ENCODE measurements at places on chromosomes 16 and 17. TPM values are rescaled to one million over a fixed set of nuclear protein-coding genes. Genes with fewer than 3 reads are reported as not detected.

DNA sequence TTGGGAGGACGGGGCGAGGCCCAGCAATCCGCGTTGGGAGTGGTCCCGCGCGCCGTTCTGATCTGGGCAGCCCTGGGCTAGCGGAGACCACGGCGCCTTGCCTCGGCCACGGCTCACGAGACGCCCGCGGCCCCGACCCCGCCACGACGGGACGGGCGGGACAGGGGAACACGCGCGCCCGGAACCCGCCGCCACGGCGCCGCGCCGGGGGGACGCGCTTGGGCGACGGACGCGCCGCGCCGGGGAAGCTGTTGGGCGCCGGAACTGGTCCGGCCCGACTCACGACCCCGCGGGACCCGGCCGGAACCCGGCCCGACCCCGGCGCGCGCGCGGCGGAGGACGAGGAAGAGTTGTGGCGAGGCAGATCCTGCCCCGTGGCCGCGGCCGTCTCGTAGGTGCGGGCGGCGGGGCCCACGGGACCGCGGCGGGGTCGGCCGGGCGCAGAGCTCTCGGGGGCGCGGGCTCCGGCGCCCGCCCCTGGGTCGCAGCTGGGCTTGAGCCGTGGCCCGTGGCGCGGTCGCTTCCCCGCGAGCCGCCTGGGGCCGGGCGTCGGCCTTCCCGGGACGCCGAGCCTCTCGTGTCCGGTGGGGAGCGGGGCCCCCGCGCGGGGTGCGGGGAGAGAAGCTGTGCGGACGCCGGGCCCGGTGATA is at the start of gene ACSF3:
Gene ACSF3, plus strand, starts transcription at position 251 of the 650 bp plus-strand sequence. CDS start 6,830 bp downstream, outside the sequence.
- peak; percentile 80 for DNase-seq

ATP2A1 gene
- polyA plus RNA-seq, result 0.10 TPM

TTLL6 gene
- not detected for polyA plus RNA-seq

- DNase-seq, result no peak
Measured at GRCh38 chr16:86128246-86128645, 229.3 kb downstream of the IRF8 start.

TNS4 gene
- polyA plus RNA-seq, result 0.44 TPM

RAPGEFL1 gene
- polyA plus RNA-seq, result 0.96 TPM

HBA1 gene
- not detected for polyA plus RNA-seq

- no peak for DNase-seq
Measured at GRCh38 chr16:74321356-74321755, 24.7 kb downstream of the PSMD7 start.

DNA sequence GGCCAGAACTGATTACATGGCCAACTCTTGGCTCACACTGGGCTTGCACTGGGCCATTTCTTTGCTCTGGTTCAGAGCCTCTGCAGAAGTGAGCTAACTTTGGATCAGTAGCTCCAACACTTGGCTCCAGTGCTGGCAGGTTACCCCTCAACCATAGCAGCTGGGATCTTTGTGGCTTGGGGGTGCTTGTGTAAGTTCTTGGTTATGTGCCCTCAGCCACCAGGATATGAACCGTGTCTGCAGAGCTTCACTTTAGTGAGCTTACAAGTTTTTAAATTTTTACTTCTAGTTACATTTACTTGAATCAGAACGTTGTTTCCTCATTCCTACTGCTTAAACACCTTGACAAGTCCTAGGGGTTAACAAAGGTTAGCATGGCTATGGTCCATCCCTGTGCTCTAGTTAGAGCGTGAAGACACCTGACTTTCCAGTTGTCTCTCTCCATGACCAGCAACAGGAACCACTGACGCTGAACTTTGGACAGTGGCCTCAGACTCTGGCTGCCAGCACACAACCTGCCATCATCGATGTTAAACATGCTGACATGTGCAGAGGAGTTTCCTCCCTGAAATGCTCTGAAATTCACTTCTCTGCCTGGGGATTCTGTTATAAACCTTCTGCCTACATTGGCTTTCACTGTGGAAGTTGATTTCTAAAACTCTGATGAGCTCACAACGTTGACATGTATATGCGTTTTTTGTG is 4.1 kb downstream of the PDF start:
- no peak for DNase-seq

KRTAP16-1 gene
- polyA plus RNA-seq, result not detected

DNA sequence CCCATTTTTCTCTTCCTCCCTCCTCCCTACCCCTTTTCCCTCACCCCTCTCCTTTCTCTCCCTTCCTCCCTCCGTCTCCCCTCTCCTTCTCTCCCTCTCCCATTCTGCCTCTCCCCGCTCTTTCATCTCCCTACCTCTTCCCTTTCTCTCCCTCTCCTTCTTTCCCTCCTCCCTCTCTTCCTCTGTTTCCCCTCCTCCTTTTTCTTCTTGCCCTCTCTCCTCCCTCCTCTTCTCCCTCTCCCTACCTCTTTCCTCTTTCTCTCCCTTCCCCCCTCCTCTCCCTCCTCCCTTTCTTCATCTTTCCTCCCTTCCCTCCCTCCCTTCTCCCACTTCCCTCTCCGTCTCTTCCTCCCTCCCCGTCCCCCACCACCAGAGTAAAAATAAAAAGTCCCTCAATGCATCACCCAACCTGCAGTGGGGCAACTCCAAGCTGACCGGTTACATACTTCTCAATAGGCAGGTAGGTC is 10.4 kb downstream of the CHD9NB start:
- no peak for DNase-seq

DNA sequence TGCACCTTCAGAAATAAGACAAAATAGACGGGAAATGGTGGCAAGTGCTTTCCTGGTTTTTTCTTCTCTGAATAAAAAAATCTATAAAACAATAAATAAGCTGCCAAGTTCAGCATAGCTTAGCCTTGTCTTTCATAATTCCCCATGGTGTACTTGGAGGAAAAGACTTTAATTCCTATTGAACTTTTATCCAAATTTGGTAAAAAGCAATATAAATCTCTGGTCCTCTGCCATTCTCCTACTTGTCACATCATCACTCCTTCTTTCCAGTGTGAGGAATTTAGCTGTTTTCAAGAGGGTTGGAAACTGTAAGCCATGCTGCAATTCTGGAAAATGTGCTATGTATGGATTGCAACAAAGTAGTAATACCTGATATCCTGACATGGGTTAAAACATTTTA is 551.8 kb upstream of the KIF2B start:
- DNase-seq, result no peak

DNA sequence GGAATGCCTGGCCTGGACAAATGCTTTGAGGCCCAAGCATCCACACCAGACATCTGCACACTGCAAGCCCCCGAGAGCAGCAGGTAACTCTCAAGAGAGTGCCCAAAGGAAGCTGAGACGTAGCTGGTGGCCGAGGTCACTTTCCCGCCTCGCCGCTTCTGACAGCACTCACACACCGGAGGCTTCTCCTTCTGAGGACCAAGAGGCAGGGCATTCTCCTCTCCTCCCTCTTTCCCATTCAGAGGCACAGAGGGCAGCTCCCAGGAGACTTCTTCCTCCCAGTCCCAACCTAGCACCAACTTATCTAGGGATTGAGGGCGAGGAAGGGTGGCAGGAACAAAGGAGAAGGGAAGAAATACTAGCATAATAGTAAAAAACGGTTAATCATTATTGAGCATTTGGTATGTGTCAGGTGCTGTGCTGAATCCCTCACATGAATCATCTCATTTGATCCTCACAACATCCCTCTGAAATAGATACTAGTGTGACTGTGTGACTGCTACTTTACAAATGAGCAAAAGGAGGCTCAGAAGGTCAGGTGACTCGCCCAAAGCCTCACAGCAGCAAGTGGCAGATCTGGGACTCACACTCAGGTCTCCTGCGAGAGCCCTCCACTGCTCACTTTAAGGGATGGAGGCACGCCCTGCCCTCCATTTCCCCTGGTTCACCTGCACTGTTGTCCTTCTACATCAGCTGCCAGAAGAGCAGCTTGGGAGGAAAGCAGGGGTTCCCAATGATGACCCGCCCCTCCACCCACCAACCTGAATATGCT is 41.8 kb downstream of the MYO18A start:
- peak; percentile 71 for DNase-seq

CSH1 gene
- polyA plus RNA-seq, result not detected

DNA sequence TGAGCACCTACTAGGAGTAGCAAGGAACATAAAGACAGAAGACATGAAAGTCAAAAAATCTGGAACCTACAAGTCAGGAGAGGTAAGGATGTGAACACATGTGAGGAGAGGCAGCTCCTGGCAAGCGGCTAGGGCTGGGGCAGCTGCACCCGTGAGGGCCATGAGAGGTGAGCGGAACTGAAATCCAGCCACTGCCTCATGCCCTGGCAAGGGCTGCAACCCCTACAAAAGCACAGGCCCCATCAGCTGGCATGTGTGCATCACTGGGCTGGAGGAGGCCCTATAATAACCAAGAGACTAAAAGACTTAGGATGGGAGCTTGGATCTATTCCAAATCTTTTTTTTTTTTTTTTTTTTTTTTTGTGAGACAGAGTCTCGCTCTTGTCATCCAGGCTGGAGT is 40.3 kb upstream of the ERN1 start:
- no peak for DNase-seq

- DNase-seq, result no peak
Measured at GRCh38 chr16:53081686-53082407, 27.1 kb downstream of the CHD9 start.

CACNG1 gene
- polyA plus RNA-seq, result not detected

GRCh38 chr16:14608604-14609003 is 21.5 kb downstream of the PARN start:
- DNase-seq, result no peak

- no peak for DNase-seq
Measured at GRCh38 chr17:11916091-11916490, 81.2 kb downstream of the ZNF18 start.

UBFD1 gene
- 47.7 TPM for polyA plus RNA-seq

GRCh38 chr17:36792849-36793248 is 144.4 kb upstream of the LHX1 start:
- DNase-seq, result no peak

GPR142 gene
- polyA plus RNA-seq, result not detected

GRCh38 chr17:21100636-21101035 is 26.1 kb upstream of the DHRS7B start:
- peak; percentile 9 for DNase-seq

DNA sequence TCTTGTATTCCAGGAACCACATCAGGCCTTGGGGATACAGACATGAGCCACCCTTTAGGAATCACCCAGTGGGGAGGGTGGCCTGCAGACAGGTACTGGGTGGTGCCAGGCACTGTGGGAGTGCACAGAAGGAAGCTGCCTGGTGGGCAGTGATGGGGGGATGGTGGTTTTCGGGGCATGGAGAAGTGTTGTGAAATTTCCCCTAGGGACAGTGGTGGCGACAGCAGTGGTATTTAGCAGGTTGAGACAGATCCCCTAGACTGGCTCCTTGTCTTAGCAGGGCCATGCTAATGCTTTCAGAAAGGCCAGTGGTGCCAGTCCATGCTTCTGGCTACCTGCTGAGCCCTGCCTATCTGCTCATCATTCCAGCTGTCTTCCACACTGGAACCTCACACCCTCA is 129.6 kb downstream of the SPACA3 start:
- no peak for DNase-seq

PRAC2 gene
- polyA plus RNA-seq, result not detected

ALDH3A2 gene
- polyA plus RNA-seq, result 36.2 TPM

DNA sequence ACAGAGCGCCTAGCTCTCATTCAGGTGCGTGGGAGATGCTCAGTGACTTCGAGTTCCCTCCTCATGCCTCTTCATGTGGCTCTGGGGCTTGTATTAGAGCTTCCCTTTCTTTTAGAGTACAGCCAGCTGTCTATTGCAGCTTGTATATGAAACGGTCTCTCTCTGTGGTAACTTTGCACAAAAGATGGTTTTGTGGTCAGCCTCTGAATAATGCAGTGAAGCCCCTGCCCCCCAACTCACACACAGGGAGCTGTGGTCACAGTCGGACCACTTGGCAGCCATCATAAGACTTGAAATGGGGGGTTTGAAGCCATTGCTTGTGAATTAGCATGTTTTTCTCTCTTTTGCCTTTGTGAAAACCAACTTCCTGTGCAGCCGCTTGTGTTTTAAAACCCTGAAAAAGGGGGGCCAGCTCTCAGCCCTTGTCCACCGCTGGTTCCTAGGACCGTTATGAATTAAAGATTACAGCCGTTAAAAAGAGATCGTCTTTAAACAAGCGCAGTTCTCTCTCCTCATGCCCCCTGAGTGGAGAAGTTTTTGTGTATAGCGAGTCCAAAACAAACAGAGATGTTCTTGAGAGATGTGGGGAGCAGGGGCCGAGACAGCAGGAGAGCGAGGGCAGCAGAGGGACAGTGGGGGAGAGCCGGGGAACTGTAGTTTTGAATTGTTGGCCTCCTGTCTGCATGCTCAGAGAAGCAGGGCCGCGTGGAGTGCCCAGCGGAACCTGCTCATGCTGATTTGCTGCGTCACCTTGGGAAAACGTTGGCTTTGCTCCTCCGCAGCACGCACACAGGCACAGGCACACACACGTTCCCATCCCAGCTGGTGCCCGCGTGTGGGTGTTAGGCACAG is 199.0 kb downstream of the MSI2 start:
- no peak for DNase-seq

PRDM7 gene
- polyA plus RNA-seq, result not detected

SCIMP gene
- 0.11 TPM for polyA plus RNA-seq

GCGR gene
- not detected for polyA plus RNA-seq

IRX3 gene
- polyA plus RNA-seq, result 8.8 TPM

RBBP6 gene
- 13.8 TPM for polyA plus RNA-seq

- no peak for DNase-seq
Measured at GRCh38 chr17:60165971-60166370, 16.2 kb downstream of the CA4 start.

DNA sequence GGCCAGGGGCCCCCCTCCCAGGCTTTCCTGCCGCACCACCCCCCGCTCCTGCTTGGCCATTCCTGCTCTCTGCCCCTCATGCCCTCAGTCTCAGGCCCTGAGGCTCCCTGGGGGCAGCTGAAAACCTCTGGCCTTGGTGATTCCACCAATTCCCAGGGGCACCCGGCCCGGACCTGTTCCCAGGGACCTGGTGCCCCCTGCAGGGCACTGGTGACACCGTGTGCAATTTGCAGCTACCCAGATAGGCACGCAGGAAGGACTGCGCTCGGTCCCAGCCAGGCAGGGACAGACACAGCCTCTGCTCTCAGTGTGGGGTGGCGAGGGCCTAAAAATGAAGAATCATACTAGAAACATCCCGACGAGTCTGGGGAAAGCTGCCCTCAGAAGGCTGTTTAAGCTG is 13.4 kb downstream of the WFDC1 start:
- peak; percentile 72 for DNase-seq

- DNase-seq, result no peak
Measured at GRCh38 chr16:1416521-1416941, 2.0 kb upstream of the UNKL start.

DNA sequence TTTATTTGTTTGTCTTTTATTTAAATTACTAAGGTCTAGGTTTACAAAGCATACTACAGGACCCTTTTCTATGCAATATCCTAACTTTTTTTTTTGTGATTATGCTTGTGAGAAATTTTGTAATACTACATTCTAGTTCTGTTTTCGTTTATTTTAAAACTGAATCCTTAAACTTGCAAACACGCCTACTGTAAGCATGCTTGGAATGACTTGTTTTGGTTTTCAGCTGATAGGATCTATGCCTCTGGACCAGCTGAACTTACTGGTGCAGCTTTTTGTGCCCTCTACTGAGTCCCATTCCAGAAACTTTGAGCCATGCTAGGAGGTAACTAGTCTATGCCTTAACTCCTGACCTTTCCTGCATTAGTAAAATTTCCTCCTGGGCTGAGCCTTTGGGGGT is 6.0 kb downstream of the PDP2 start:
- DNase-seq, result peak; percentile 20

NTN3 gene
- not detected for polyA plus RNA-seq

Measured in GM23248 (cell line).